LoVo (cell line): ENCODE measurements at places on chromosomes 3 and 15.

DNA sequence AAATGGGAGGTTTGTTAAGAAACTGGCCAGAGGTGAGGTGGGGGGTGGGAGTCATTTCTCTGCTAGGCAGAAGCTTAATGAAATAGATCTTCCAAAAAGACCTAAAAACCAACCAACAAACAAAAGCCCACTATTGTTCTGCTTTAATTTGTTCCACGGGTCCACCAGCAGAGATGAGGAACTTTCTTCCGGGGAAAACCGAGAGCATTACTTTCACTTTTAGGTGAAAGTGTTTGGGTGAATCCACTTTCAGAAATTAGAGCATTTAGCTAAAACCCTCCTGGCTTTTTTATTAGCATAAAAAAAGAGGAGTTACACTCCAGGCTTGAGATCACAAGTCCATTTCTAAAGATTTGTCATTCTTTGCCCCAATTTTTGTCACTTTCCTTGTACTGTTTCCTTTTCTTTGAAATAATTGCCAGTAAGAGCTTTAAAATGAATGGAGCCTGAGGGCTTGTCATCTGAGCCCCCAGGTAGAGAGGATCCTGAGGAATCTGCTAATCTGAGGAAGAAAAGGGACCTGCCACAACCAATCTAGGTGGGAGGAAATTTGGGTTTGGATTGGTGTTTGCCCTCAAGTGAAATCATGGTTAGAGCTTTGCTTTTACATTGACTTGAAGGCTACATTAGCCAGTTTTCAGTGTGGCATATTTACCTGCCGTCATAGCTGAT lies 667.6 kb downstream of the NAALADL2 start:
- no peak for DNase-seq

DNA sequence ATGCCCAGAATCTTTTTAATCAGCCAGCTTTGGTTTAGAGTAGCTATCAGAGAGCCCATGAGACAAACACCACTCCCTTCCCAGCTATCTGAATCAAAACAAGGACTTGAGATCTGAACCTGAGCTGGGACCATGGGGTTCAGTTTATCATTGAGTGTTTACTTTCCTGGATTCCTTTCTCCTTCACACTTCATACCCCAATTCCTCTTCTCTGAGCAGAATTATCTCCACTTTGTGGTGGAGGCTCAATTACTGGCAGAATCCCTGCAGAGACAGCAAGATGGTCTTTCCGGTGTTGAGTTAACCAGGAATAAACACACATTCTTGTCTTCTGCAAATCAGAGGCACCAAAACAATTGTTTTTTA lies 102.4 kb downstream of the RPL22L1 start:
- DNase-seq: no peak

- DNase-seq: no peak
Measured at GRCh38 chr15:90141646-90142045, 39.4 kb upstream of the IDH2 start.

DNA sequence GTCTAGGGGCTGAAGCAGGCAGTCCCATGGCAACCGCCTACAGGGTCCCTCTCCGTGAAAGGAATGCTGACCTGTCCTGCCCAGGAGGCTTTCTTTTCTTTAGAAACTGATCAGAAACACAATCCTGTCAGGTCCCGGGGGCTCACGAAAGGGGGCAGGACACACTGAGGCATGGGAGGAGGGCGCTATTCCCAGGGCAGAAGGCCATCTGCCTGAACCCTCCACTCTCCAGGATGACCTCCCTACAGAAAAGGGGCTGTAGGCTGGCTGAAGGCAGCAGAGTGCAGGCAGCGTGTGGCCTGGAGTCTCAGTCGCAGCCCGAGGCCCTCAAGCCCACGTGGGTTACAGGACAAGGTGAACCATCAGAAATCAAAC lies 18.4 kb upstream of the LRRK1 start:
- DNase-seq: no peak

DNA sequence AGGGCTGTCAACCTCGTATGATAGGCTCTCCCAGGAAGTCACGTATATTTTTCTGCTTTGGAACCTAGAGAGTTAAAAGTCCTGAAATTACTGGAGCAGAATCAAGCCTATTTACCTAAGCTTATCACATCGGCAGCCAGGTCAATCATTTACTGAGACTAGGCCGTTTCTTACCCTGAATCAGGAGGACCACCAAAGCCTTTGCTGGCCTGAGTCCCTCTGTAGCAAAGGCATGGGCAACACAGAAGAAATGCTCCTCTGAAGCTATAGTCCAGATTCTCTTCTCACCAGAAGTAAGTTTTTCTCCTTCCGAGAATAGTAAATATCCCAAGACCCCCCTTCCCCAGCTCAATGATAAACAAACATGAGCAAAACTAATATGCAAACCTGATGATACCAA lies 125.9 kb upstream of the PHLDB2 start:
- DNase-seq: no peak

- no peak for DNase-seq
Measured at GRCh38 chr15:76223521-76223920, 87.7 kb downstream of the ETFA start.

- no peak for DNase-seq
Measured at GRCh38 chr3:106381286-106381938, 512.6 kb upstream of the CBLB start.

DNA sequence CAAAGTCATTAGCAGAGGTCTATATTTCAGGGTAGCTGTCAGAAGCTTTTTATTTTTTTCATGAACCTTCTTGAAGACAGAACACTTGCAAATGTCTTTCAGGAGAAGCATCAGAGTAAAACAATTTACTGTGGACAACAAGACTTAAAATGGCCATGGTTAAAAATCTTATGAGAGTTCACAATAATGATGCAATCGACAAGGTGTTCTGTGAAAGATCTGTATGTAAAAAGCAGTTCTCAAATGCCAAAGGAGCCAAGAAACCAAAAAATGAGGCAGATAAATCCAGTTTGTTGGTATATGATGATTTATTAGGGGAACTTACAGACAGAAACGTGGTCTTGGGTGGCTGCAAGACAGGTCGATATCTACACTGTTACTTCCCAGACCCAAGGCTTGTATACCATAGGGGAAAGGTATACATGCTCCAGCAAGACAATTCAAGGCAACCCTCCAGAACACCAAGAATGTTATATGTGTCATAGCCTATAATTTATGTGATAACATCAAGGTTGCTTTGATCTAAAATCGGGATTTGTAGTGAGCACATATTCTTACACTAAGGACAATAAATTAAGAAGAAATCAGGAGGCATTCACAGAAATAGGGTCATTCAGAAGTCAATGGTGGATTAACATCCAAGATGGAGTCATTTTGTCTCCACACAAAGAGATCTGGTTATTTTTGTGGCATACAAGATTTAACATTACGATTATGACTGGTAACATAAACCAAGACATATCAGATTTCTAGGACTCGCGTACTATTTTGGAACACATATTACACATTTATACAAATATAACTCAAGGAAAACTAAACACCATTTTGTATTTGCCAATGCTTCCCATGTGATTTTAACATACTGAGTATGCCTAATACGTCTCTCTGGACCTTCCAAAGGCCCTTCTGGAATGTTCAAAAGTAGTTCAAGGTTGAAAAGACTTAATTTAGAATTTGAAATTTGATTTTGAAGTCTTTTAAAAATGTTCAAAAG lies 316.4 kb downstream of the THSD4 start:
- peak; percentile 63 for DNase-seq
